ENCODE measurements at places on chromosomes 6 and 20.

- DNase-seq = no peak
Measured at GRCh38 chr6:138465007-138465645, 34.2 kb downstream of the NHSL1 start.

DNA sequence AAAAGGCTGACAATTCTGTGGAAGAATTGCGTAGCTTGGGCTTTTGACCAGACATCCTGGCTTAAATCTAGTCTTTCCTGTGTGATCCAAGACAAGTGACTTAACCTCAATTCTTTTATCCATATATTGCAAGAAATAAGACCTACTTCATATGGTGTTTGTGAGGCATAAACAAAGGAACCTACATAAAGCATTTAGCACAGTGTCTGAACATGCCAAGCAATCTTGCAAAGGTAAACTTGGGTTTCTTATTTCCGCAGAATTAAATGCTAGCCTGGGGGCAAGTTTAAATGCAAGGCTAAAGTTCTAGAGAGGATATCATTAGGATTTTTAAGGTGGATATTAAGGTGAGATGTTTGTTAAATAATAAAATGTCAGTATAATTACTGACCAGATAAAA is 47.9 kb downstream of the HDDC2 start:
- DNase-seq = no peak

GRCh38 chr20:38290829-38291814 is 12.8 kb upstream of the BPI start:
- no peak for DNase-seq

DNA sequence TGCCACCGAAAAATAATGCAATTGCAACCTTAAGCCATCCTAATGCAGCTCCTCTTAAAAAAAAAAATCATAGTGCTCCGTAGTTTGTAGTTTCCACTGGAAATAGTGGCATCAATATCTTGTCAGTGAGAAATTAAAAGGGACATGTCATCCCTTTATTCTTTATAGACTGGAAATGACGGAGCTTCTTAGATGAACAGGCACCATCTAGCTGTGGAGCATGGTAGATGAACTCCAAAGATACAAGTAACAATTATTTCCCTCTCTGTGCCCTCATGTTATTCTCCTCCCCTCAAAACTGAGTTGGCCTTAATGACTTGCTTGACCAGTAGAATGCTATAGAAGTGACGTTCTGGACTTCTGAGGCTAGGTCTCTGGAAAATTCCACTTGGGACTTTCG is 268.1 kb upstream of the SPTLC3 start:
- DNase-seq = no peak

GRCh38 chr20:32528905-32529670 is 56.0 kb downstream of the NOL4L start:
- no peak for DNase-seq

DNA sequence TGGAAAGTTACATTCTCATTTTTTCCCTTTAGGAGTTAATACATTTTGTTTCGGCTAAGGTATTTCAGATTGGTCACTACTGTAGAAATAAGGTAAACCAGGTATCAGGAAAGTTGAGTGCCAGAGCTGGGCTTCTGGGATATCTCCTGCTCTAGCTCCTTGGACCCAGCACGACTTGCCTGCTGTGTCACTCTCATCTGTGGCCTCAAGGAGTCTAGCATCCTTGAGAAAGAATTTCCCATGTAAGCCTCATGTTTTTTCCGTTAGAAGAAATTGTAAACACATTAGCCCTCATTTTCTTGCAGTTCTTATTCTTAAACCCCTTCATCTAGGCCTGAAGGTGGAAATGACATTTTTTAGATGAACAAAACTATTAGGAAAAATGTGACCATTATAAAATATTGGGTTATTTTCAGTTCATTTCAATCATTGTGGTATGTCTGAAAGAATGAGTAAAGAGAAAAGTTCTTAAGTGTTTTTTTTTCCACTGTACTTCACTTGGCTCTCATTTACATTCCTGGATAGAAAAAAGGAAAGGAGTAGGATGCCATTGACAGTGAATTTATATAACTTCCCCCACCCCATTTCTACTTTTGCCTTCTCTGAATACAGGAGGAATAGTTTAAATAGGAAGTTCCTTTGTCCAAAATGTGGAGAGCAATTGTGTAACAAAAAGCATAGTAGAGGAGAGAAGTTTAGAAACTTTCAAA is 46.7 kb downstream of the CD2AP start:
- no peak for DNase-seq

DNA sequence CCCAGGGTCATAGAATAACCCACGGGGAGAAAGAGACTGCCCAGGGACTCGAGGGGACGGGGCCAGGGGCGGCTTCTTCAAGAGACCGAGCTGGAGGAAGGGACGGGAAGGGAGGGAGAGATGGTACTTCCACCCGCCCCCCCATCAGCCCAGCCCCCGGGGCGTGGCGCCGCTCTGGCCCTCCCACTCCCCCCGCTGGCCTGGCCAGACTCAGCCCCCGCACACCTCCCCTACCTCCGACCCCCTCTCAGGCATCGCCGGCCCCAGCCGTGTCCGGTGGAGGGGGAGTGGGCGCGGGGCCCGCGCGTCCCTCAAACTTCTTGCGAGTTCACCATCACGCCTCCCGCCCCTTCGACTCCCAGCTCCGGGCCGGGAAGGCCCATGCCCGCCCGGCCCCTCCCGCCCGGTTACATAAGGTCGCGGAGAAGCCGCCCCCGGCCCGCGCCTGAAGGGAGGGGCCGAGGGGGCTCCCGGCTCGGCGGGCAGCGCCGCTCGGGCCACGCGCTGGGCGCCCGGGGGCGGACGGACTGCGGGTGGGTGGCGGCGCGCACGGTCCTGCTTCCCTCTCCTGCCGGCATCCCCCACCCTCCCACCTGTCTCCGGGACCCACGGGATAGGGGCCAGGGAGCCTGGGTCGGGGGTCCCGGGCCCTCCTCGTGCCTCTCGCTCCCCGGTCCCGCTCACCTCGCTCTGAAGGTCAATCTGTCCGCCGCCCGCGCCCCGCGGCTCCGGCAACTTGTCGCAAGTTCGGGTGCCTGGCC is 562 bp downstream of the TFEB start:
- DNase-seq = peak; percentile 40

- no peak for DNase-seq
Measured at GRCh38 chr6:119541132-119541905, 191.8 kb upstream of the MAN1A1 start.

DNA sequence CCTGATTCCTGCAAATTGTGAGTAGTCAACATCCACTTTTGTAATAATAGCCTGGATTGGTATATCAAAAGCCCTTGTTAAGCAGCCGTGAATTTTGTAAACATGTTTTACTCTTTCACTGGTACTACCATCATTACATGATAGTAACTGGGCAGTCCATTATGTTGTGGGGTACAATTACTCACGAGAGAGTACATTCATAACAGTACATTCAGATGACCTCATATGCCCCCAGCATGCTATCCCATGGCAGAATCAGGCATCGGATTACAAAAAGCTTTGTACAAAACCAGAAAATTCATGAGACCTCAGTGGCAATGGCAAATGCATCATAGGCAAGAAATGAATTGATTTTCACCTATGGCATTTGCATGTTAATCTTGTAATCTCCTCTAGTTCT is 166.2 kb downstream of the EPM2A start:
- no peak for DNase-seq

- DNase-seq = no peak
Measured at GRCh38 chr6:146408583-146408982, 135.1 kb upstream of the RAB32 start.

DNA sequence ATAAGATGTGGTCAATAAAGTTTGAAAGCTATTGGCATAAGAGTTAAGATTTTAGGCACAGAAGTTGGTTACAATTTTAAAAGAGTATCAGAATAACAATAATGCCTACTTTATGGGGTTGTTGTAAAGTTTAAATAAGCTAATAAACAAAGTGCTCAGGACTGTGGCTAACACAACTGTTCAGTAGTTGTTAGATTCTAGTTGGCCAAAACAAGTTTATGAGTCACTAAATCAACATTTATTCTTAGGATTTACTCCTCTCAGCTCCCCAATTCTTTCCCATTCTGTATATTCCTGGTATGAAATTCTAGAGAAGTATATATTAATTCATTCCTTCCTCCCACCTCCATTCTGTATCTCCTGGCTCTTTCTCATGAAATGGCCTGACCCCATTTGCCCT is 14.5 kb downstream of the RMND1 start:
- no peak for DNase-seq

Measured in activated CD4-positive, CD25-positive, alpha-beta regulatory T cell treated with anti-CD3 and anti-CD28 coated beads, Interleukin-2, amount 50 U/mL, for 16 hours (primary cell).